ENCODE measurements at places on chromosomes 5 and 9. TPM values are rescaled to one million over a fixed set of nuclear protein-coding genes. Genes with fewer than 3 reads are reported as not detected.
A peak's percentile ranks its signal among the peaks of the same experiment; 100 is the strongest.

GRCh38 chr5:67730917-67731474, 484.6 kb upstream of the PIK3R1 start:
- no peak overlapping the region for H3K4me3 ChIP-seq
- no peak overlapping the region for H3K27ac ChIP-seq
- H3K36me3 ChIP-seq, result no peaks in the 10 kb centered on the region
- no peak for DNase-seq
- no peaks in the 10 kb centered on the region for H3K27me3 ChIP-seq

- no peak for DNase-seq
- no peak overlapping the region for H3K4me3 ChIP-seq
- no peak overlapping the region for H3K27ac ChIP-seq
- no peaks in the 10 kb centered on the region for H3K4me1 ChIP-seq
- no peaks in the 10 kb centered on the region for H3K27me3 ChIP-seq
Measured at GRCh38 chr5:66299463-66299862, 155.4 kb downstream of the SREK1 start.

Gene SNAPC4
- 0.51 TPM for total RNA-seq

Gene TERT
- total RNA-seq, result not detected

DNA sequence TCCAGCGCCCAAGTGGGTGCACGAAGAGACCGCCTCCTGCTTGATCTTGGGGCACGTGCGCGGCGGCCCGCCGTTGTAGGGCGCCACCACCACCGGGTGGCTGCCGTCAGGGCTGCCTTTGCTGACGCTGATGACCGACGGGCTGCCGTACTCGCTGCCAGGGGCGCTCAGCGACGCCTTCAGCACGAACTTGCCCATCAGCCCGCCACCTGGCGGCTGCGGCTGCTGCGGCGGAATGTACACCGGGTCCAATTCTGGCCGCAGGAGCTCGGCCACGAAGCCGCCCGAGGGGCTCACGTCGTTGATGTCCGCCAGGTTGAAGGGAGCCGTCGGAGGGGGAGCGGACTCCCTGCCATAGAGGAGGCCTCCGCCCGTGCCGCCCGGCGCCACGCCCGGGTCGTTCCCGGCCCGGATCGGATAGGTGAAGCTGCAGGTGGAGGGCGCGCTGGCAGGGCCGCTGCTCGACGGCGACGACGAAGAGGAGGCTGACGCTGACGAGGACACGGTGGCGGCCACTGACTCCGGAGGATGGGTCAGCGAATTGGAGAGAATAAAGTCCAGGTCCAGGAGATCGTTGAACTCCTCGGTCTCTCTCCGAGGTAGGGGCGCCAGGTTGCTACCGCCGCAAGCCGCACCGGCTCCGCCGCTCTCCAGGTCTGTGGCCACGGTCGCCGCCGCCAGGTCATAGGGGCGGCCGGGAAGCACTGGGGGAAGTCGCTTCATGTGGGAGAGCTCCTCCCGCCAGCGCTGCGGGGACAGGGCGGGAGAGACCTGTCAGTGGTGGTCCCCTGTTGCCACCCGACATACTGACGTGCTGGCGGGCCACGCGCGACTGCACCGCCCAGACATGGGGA, 1.8 kb downstream of the KLF4 start:
- H3K36me3 ChIP-seq, result no peaks in the 10 kb centered on the region
- peak; percentile 48 for DNase-seq
- H3K4me3 ChIP-seq, result peak overlapping the region; percentile 90
- no peaks in the 10 kb centered on the region for H3K4me1 ChIP-seq
- peak overlapping the region; percentile 94 for H3K27ac ChIP-seq

GRCh38 chr5:72151646-72152045, 44.4 kb downstream of the MAP1B start:
- H3K27me3 ChIP-seq, result no peaks in the 10 kb centered on the region
- H3K27ac ChIP-seq, result peak overlapping the region; percentile 88
- no peak for DNase-seq
- H3K4me3 ChIP-seq, result no peak overlapping the region
- no peaks in the 10 kb centered on the region for H3K4me1 ChIP-seq

- H3K36me3 ChIP-seq, result no peaks in the 10 kb centered on the region
- H3K4me3 ChIP-seq, result peak overlapping the region; percentile 67
- H3K27ac ChIP-seq, result peak overlapping the region; percentile 93
- H3K27me3 ChIP-seq, result no peaks in the 10 kb centered on the region
Measured at GRCh38 chr9:37464426-37465248, 613 bp downstream of the ZBTB5 start.

DNA sequence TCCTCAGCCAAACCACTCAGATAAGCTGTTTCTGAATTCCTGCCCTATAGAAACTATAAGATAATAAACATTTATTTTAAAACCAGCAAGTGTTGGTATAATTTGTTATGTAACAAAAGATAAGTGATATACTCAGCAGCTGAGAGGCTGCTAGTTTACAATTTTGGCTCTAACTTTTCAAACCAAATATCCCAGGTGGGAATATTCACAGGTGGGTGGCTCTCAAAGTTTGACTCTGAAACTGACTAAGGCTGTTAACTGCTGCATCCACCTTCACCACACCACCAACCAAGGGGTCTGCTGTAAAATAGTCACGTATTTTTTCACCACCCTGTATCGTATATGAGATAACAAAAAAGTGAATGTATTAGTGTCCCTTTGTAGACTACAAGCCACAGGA, 9.7 kb upstream of the ZNF366 start:
- H3K4me3 ChIP-seq, result no peak overlapping the region
- no peaks in the 10 kb centered on the region for H3K4me1 ChIP-seq
- no peaks in the 10 kb centered on the region for H3K36me3 ChIP-seq
- H3K27ac ChIP-seq, result no peak overlapping the region
- DNase-seq, result no peak
- H3K27me3 ChIP-seq, result no peaks in the 10 kb centered on the region

Gene CCDC192
- not detected for total RNA-seq

Gene SPINK9
- not detected for total RNA-seq

Gene MSX2
- total RNA-seq, result 7.5 TPM

DNA sequence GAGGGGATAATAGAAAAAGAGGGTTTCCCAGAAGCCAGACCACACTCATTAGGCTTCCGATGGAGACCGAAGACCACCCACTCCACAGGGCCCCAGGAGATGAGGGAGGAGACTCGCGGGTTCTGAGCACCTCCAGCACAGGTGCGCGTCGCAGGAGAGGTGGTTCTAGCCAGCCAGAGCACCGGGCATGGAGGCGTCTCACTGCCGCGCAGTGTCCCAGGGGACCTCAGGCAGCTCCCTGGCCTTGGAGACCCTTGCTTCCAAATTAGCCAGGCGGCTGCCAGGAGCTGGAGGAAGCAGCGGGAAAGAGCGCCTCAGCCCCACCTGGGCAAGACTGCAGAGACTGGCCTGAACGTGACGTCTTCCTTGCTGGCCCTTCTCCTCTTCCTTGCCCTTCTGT, 115.4 kb upstream of the FBXL7 start:
- H3K27ac ChIP-seq, result no peak overlapping the region
- H3K4me3 ChIP-seq, result no peak overlapping the region
- no peaks in the 10 kb centered on the region for H3K27me3 ChIP-seq
- H3K4me1 ChIP-seq, result no peaks in the 10 kb centered on the region
- no peak for DNase-seq
- H3K36me3 ChIP-seq, result no peaks in the 10 kb centered on the region

DNA sequence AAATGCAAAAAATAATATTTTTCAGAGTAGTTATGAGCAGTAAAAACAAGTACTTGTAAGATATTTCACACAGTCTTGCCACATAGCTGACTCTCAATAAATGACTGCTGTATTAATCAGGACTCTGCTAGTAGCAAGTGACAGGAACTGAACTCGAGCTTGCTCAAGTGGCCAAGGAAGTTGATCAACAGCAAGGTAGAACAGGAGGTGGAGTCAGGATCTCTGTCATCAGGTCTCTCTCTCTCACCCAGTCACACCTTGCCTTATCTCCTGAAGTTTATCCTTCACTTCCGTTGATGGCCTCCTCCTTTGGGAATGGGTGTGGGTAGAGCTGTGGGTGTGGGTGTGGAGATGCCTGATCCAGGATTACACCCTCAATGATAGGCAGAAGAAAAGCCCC, 107.0 kb downstream of the GPBP1 start:
- H3K27ac ChIP-seq, result no peak overlapping the region
- no peaks in the 10 kb centered on the region for H3K4me1 ChIP-seq
- H3K27me3 ChIP-seq, result no peaks in the 10 kb centered on the region
- H3K36me3 ChIP-seq, result no peaks in the 10 kb centered on the region
- no peak overlapping the region for H3K4me3 ChIP-seq
- DNase-seq, result no peak

DNA sequence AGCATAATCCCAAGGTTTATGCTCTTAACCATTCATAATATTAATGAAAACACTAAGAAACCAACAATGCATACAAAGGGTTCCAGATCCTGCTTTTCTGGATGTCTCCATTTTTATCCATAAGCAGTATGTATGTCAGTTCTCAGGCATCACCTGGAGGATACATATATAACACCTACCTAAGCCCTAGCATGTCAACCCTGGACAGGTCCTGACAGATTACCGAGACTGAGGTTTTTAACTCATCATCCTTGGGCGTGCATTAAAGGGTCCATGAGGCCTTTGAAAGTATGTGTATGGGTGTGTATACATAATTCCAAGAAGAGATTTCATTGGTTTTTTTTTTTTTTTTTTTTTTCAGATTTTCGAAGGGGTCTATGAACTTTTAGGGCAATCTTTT, 70.6 kb downstream of the SH3TC2 start:
- H3K4me1 ChIP-seq, result no peaks in the 10 kb centered on the region
- no peak for DNase-seq
- H3K36me3 ChIP-seq, result no peaks in the 10 kb centered on the region

- no peak for DNase-seq
- H3K4me3 ChIP-seq, result no peak overlapping the region
- H3K4me1 ChIP-seq, result no peaks in the 10 kb centered on the region
Measured at GRCh38 chr5:179509239-179509638, 41.1 kb upstream of the RUFY1 start.

Gene ADAMTS19
- 25.4 TPM for total RNA-seq

Gene RIGI
- 2.6 TPM for total RNA-seq

Gene HAVCR2
- total RNA-seq, result 2.3 TPM

DNA sequence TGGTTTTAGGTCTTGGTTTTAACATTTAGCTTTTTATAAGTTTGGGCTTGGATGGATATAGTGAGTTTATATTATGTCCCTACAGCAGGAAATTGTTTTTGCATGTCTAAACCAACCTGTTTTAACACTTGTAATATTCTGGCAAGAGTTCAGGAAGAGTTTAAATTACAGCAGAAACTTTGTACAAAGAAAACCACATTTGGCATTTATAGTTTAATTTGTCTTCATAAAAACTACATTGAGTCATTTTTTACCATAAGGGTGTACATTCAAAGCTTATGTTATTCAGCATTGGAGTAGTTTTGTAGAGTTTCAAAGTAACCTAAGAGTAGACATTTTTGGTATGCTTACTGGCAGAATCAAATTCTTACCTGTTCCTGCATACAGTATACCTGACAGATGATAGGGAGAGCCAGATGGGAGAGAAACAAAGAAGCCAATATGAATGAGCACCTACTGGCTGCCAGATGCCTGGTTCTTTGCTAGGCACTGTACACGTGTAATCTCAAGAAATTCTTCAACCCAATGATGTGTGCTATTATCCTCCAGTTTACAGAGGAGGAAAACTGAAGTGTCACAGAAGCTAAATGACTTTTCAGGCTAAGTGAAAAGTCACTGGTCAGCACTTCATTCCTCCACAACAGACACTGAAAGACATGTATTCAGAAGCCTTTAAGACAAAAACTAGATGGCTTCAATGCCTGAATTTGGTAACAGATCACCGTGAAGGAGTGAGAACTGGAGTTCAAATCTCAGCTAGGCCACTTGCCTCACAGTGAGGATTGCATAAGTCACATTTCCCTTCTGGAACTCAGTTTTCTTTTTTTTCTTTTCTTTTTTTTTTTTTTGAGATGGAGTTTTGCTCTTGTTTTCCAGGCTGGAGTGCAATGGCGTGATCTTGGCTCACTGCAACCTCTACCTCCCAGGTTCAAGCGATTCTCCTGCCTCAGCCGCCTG, 25.9 kb upstream of the ECM2 start:
- H3K4me1 ChIP-seq, result peaks cover 5% of the 10 kb centered on the region
- H3K36me3 ChIP-seq, result no peaks in the 10 kb centered on the region
- no peak overlapping the region for H3K4me3 ChIP-seq
- no peak for DNase-seq
- H3K27ac ChIP-seq, result no peak overlapping the region

- H3K27me3 ChIP-seq, result no peaks in the 10 kb centered on the region
- H3K4me1 ChIP-seq, result no peaks in the 10 kb centered on the region
- H3K27ac ChIP-seq, result no peak overlapping the region
- H3K36me3 ChIP-seq, result no peaks in the 10 kb centered on the region
Measured at GRCh38 chr5:39547553-39548154, 122.9 kb upstream of the DAB2 start.

Gene SLC25A2
- total RNA-seq, result not detected

DNA sequence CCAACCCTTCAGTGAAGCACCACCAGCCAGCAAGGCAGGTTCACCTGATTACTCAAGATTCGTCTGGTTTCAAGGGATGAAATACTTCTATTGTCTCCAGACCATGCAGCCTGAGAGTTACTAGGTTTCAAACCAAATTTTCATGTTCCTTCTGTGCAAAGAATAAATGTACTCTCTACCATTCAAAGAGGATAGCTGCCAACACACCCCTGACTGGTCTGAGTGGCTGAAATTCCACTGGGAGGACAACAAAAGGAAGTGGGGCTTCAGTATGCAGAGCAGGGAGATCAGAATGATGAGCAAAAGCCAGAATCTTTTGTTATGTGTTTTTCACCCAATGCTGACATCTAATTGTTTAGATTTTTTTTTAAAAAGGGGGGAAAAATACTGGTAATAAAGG, 356.3 kb downstream of the BNC2 start:
- peaks cover 3% of the 10 kb centered on the region for H3K4me1 ChIP-seq
- peak overlapping the region; percentile 71 for H3K27ac ChIP-seq
- DNase-seq, result no peak
- no peaks in the 10 kb centered on the region for H3K36me3 ChIP-seq
- H3K4me3 ChIP-seq, result no peak overlapping the region

GRCh38 chr5:96177303-96177869, 215.7 kb upstream of the ELL2 start:
- no peaks in the 10 kb centered on the region for H3K4me1 ChIP-seq
- H3K36me3 ChIP-seq, result no peaks in the 10 kb centered on the region
- H3K27ac ChIP-seq, result no peak overlapping the region
- no peak overlapping the region for H3K4me3 ChIP-seq
- H3K27me3 ChIP-seq, result no peaks in the 10 kb centered on the region

DNA sequence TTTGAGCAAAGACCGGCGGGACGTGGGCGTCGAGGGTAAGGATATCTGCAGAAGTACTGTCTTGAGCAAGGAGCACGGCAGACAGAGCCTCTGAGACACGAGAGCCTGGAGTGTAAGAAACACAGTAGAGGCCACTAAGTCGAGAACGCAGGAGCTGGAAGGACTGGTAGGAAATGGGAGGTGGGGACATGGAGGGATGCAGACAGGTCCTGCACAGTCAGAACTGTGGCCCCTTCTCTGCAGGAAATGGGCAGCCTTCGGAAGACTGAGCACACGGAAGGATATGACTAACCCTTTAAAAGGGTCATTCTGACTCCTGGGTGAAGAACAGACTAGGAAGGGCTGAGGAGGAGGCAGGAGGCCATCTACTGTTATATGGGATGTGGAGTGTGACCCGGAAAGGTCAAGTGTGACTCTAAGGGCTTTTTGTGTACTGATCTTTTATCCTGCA, 1.4 kb upstream of the CAMSAP1 start:
- no peaks in the 10 kb centered on the region for H3K27me3 ChIP-seq
- H3K36me3 ChIP-seq, result no peaks in the 10 kb centered on the region
- no peak for DNase-seq
- H3K27ac ChIP-seq, result no peak overlapping the region

GRCh38 chr9:38144421-38144820, 75.4 kb upstream of the SHB start:
- no peaks in the 10 kb centered on the region for H3K4me1 ChIP-seq
- H3K36me3 ChIP-seq, result no peaks in the 10 kb centered on the region
- H3K27ac ChIP-seq, result no peak overlapping the region
- no peak for DNase-seq

Data from uterus (tissue), 4 donors.